ENCODE measurements at places on chromosomes 11 and 22. TPM values are rescaled to one million over a fixed set of nuclear protein-coding genes. Genes with fewer than 3 reads are reported as not detected.

DNA sequence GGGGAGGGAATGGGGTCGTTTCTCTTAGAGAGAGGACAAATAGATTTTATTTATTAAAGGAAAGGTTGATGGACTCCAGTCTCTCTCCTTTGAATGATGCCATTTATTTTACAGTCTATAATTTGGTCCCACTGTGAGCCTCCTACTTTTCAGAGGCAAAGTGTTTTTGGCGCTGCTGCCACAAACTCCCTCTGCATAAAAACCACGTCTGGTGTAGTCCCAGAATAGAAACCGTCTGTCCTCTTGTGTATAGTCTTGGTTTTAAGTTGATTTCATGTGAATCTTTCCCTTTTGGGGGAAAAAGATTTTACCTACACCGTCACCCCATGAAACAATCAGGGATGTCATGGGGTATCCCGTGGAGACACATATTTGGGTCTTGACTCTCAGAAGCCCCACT is 143.6 kb upstream of the SEZ6L start:
- ATAC-seq, result no peak

DNA sequence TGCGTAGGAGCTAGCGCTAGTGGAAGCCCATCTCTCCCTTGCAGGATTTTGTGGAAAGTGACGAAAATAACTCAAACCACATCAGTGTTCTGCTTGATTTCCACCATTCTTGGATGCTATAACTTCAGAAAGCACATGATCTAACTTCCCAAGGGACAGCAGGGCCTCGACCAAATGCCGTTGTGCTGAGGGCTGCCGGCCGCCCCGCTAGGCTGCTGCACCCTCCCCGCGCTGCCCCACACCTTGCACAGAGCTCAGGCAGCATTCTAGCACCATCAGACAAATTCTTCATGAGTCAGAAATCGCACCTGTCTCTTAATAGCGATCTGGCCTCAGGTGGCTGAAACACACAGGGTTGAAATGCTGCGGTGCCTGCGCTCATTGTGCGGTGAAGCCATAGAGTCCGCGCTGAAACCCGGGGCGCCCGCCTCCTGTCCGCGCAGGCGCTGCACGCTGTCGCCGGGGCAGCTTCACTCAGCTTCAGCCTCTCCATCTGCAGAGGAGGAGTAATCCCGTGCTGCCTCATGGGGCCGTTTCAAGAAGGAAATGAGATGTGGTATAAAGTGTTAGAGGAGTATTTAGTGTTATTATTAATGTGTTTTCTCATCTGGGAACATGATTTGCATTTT is 59.2 kb upstream of the B3GAT1 start:
- ATAC-seq, result no peak

The PARVB gene
- total RNA-seq, result 61.9 TPM

DNA sequence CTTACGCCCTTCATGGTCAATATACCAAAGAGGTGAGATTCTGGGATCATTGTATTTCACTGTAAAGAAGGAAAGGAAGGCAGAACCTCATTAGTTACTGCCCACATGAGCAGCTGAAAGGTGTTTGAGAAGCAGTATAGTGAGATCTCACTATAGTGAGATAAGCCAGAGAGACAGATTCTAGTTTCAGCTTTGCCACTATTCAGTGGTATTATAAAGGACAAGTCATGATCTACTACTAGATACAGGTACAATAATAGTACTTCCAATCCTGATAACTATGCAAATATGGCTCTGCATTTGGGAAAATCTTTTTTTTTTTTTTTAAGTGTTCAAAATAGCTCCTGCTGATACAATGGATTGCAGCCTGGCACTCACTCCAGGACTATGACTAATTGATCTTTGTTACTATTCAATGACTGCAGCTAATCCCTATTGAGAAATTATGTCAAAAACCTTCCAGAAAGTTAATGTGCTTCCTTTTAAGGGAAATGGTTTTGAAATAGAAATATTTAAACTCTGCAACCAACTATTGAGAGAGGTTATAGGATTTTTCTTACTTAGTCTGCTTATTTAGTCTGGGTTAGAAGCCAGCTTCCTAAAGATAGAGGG is 8.3 kb upstream of the DLAT start:
- ATAC-seq, result peak; percentile 76

The MISFA gene
- 13.9 TPM for total RNA-seq

DNA sequence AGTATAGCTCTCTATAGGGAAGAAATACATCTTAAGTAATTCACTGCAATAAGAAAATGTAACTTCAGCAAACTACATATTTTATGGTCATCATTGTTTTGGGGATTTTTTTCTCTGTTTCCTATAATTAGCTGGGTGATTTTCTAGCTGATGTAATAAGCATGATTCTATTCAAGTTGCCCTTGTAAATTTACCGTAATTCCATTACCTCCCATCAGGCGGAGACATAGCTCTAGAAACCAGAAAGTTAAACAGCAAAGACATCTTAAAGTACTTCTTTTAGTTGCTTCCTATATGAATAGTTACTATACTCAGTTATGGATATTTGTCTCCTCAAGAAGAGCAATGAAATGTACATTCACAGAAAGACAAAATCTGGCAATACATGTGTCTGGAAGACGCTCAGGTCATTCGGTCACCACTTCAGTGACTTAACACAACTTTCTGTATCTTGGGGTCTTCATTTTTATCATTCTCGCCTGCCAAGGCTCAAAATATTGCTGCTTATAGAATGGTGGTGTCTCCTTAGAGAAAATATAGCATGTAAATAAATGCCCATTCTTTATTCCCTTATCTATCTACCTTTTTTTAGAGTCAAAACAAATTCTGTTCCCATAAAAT is 239.9 kb upstream of the ZC3H12C start:
- no peak for ATAC-seq

DNA sequence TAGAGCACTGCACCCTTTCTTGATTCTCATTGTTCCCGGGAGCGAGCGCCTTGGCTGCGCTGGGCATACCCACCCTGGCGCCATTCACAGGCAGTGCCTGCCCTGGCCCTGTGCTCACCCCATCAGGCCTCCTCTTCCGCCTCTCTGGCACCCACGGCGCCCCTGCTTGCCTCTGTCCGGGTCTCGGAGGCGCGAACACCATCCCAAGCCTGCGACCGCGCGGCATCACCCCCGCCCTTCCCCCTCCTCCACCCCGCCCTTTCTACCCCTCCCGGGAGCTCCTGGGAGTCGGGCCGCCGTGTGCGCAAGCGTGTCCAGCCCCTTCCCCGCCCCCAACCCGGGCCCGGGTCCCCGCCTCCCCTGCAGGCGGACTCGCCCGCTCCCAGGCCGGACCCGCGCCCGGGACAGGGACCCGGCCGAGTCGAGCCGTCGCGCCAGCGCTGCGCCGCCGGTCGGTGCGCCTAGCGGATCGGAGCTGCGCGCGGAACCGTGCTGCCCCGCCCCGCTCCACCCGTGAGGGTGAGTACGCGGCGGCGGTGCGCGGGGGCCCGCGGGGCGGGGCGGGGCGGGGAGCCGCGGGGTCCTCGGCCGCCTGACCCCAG is at the start of gene ST3GAL4:
TSS of gene ST3GAL4 (plus strand) at position 363 of the 602 bp plus-strand sequence. CDS start 50,470 bp downstream, outside the sequence.
- peak; percentile 80 for ATAC-seq

DNA sequence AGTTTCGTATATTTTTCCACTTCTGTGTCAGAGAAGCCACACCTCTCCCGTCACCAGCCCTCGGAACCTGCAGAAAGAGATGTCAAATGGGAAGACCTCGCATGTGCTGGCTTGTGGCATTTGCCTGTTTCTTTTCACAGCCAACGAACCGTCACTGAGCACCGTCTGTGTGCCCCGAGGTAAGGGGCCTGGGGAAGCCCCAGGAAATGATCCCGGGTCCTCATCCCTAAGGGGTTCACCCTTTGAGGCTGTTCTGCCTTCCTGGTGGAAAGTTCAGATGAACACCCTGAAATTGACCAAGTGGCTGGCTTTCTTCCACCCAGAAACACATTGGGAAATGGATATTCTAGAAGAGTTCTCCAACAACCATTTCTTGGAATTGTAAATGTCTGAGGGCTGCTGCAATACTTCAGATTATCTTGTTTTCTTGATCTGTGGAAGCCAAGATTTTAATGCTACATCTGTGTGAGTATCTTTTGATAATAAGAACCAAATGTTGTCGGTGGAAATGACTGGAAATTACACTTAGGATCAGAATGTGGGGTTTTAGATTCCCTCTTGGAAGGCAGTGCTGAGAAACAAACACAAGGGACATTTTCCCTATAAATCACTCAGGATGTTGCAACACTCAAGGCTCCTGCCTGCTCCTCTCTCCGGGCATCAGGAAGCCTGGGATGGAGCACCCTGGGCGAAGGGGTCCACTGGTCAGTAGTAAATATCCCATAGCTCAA is 37.6 kb downstream of the RIBC2 start:
- ATAC-seq, result peak; percentile 81

DNA sequence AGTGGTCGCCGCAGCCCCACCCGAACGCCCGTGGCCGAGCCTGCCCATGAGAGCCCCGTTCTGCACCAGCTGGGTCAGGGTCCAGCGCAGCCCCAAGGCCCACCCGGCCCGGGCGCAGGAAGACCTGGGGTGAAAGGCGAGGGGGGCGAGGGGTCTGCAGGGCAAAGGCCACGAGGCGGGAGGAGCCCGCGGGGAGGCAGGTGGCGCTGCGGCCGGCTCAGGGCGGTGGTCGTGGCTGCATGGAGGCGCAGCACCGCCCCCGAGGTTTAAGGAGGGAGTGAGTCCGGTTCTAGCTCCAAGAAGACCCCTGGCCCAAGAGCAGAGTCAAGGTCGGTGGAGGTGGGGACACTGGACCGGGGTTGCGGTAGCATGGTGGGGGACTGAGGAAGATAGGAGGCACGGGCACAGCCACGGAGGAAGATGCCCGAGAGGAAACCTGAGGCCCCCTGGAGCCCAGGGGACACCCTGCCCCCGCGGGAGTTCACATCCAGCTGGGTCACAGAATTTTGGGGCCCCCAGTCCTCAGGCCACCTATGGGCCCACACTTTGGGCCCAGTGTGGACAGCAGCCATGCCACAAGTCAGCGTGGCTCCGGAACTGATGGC is 514 bp upstream of the HDAC10 start:
- ATAC-seq, result no peak

The NUMA1 gene
- total RNA-seq, result 370 TPM

GRCh38 chr11:110272919-110273318 is 23.5 kb downstream of the RDX start:
- no peak for ATAC-seq

DNA sequence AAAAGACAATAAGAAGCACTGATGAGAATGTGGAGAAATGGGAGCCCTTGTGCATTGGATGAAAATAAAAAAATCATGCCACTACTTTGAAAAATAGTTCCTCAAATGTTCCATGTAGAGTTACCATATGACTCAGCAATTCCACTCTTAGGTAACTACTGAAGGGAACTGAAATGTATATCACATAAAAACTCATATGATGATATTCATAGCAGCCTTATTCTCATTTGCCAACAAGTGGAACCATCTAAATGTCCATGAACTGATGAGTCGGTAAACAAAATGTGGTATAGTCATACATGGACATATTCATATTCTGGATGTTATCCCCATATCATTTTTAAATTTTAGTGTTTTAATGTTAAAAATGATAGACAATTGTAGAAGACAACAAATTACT is 3.5 kb downstream of the KRTAP5-9 start:
- no peak for ATAC-seq

DNA sequence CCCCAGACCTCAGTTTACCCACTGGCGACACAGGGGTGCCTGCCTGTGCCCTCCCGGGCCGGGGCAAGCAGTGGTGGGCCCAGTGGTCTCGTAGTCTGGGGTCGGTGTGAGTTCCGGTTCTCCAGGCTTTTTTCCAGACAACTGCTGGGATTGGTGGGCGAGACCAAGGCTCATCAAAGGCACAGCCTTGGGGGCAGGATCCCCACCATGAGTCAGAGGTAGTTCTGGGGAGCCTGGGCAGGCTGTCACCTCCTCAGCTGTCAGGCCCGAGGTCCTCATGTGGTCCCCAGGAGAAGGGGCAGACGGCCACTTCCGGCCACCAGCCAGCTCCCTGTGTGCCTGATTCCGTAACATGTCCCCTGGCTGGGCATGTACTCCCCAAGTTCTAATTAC is 827 bp upstream of the MUC2 start:
- ATAC-seq, result no peak

GRCh38 chr11:126205359-126205758 is 6.1 kb downstream of the RPUSD4 start:
- no peak for ATAC-seq

- no peak for ATAC-seq
These were observed 87.6 kb upstream of the FSHB start for GRCh38 chr11:30143098-30143705.

- ATAC-seq, result no peak
These were observed 143.7 kb downstream of the TYR start for GRCh38 chr11:89321401-89321800.

DNA sequence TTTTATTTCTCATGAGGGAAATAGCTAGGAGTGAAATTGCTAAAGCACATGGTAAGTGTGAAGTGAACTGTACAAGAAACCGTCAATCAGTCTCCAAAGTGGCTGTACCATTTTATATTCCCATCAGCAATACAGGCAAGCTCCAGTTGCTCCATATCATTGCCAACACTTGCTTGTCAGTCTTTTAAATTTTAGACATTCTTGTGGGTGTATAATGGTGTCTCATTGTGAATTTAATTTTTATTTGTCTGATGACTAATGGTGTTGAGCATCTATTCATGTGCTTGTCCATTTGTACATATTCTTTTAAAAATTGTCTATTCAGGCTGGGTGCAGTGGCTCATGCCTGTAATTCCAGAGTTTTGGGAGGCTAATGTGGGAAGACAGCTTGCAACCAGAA is 34.1 kb upstream of the SMCO4 start:
- no peak for ATAC-seq

The RHOD gene
- 26.9 TPM for total RNA-seq

GRCh38 chr11:128737704-128738103 is 43.8 kb downstream of the FLI1 start:
- no peak for ATAC-seq

GRCh38 chr11:94734563-94735275 is 33.4 kb upstream of the AMOTL1 start:
- no peak for ATAC-seq

DNA sequence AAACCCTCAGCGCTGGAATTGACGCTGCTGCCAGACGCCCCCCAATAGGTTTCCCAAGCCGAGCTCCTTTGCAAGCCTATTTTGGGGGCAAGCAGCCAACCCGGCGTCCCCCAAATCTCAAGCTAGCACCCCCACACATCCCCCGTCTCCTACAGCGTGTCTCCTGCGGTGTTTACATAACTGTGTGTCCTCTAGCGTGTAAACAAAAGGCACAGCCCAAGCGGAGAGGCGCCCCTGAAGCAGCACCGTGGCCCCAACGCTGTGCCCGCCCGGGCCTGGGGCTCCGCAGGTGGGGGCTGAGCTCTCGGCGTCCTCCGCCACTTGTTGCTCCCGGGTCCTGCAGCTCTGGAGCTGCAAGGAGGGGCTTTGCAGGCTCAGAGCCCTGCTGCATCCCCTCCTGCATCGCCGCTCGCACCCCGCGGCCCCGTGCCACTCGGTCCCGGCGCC is 1.6 kb downstream of the CADM1 start:
- no peak for ATAC-seq

- no peak for ATAC-seq
These were observed 1.9 kb upstream of the UVRAG start for GRCh38 chr11:75813124-75813523.

- no peak for ATAC-seq
These were observed 286.4 kb downstream of the NTM start for GRCh38 chr11:131656839-131657211.

The TMPRSS13 gene
- 0.67 TPM for total RNA-seq

The CDC42EP2 gene
- total RNA-seq, result 40.3 TPM

Measured in gastroesophageal sphincter (tissue), 4 donors.